ENCODE measurements at places on chromosomes 3 and 15.

DNA sequence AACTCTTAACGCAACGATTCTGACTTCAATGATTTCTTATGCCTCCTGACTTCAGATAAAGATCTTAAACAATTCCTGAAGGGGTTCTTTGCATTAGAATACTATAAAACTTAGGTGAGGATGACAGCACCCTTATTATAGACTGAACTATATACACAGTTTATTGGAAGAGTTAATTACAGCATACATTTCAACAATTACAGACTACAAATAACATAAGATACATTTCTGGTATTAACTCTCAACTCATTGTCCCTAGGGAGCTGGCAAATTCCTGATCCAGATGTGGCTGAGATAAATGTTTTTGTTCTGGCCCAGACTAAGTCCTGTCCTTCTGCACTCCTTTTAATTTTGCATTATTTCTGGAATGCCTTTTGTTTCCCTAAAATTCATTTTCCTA lies 155.5 kb upstream of the TMC3 start:
- DNase-seq = no peak

GRCh38 chr15:94231723-94232468 lies 535 bp downstream of the MCTP2 start:
- DNase-seq = no peak

DNA sequence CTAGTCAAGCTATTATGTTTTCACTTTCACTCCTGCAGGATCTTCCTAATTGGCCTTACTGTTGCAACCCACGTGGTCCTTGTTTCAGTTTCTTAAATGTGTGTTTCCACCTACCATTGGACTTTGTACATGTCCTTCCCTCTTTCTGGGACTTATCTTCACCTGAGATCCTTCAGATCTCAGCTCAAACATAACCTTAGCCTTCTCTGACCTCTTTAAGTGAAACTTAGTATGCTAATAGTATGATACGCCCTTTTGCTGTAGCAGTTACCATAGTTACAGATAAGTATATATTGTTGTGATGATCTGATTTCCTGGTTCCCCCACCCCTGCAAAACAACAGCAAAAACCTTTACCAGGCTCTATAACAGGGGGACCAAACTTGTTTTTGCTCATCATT lies 35.2 kb downstream of the U2SURP start:
- DNase-seq = no peak

DNA sequence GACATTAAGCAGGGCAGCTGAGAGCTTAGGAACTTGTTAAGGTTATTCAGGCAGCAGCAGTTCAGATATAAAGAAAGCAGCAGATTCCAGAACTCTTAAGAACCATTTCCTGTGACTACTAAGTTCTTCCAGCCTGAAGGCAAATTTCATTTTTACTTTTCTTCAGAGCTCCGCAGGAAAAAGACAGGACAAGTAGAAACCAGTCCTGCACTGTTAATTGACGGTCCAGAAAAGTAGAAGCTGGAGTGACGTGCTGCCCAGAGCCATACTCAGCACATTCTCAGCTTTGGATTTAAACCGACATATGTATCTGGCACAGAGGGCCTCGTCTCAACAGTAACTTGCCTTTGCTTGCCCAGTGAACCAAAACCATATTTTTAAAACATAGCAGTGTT lies 219.4 kb upstream of the STRIT1 start:
- no peak for DNase-seq

- DNase-seq = peak; percentile 44
Observed at GRCh38 chr15:78195735-78196201, 38.6 kb downstream of the ACSBG1 start.

- no peak for DNase-seq
Observed at GRCh38 chr3:126433496-126434263, 39.0 kb downstream of the CFAP100 start.

GRCh38 chr3:123361071-123361470 lies 87.8 kb downstream of the ADCY5 start:
- no peak for DNase-seq

DNA sequence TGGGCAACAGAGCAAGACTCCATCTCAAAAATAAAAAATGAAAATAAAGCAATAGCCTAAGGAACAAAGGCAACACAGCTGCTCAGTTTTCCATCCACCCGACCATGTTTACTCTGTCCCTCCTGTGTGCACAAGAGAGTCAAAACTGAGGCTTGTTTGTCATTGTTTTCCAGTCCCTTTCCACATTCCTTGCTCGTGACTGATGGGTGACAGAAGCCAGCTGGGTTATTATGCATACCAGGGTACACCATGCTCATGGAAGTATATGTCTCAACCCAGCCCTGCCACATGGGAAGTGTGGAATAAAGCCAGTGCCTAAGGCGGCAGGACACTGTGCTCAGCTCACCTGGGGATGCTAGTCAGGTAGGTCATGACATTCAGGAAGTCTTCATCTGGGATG lies 49.5 kb downstream of the MCF2L2 start:
- DNase-seq = no peak

- no peak for DNase-seq
Observed at GRCh38 chr3:138943724-138944653, 2.9 kb downstream of the FOXL2 start.

GRCh38 chr3:42747581-42747980 lies 25.5 kb downstream of the CCDC13 start:
- DNase-seq = no peak

- no peak for DNase-seq
Observed at GRCh38 chr3:197427021-197427420, 128.6 kb upstream of the DLG1 start.

GRCh38 chr15:40691737-40692136 lies 3.2 kb upstream of the RAD51 start:
- no peak for DNase-seq

DNA sequence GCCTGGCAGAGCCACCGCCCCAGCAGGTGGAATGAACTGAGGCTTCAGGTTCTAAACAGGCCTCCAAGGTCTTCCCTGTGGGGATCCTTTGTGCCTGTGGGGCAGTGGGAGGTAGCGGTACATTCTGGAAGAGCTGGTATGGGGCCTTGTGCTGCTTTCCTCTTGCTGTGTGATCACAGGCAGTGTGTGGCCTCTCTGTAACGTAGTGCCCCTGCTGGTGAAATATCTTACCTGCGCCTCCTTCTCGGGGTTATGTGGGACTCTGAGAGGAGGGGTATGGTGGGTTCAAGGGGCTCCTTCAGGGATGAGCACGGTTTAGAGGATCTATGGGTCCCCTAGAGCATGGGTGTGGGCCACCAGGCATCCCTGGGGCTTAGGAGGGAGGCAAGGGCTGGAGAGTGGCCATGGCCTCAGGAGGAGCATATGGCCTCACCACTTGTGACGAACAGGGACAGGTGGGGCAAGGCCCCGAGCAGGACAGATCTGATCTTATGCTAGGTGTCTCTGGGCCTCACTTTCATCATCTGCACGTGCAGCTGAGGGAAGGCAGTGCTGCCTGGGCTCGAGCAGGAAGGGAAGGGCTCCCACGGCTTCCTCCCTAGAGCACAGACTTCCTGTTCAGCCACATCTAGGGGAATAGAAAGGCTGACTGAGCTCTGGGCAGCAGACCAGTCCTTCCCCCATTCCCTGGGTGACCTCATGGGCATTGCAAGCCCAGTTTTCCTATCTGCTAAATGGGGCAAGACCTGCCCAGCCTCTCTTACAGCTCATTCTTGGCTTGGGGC lies 1.9 kb upstream of the ALS2CL start:
- peak; percentile 42 for DNase-seq

GRCh38 chr3:126018545-126018944 lies 49.6 kb downstream of the ROPN1B start:
- no peak for DNase-seq

DNA sequence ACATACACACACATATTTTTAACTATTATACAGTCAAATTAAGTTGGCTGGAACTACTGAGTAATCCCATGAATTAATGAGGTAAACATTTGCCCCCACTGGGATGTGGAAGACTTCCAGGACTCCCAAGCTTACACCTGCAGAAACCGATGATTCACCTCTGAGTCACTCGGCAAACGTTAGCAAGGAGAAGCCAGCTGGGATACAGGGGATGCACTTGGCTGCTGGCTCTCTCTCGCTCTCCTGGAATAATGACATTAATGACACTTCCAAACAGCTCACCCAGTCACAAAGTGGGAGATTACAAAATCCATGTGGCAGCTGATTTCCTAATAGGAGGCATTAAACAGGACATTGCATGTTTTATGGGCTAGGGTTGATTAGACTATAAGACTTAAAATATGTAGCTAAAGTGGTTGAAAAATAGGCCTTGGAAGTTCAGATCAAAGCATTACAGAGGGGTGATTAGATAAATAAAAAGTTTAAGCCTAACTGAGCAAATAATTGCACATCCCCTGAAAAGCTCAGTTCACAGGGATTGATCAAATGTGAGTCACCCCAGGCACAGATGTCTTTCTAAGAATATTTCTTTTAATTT lies 500.9 kb downstream of the SOX2 start:
- DNase-seq = no peak

DNA sequence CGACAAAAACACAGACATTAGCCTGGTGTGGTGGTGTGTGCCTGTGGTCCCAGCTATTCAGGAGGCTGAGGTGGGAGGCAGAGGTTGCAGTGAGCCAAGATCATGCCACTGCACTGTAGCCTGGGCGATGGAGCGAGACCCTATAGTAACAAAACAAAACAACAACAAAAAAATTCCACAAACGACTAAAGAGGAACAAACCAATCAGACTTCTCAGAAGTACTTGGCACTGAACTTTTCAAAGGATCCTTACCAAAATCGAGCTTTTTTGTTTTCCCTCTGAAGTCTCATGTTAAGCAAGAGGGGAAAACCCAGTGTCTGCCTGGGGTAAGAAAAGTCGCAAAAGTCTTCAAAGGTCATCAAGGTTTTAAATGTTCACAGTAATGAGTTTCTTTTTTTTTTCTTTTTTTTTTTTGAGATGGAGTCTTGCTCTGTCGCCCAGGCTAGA lies 30.1 kb upstream of the TFRC start:
- peak; percentile 64 for DNase-seq

DNA sequence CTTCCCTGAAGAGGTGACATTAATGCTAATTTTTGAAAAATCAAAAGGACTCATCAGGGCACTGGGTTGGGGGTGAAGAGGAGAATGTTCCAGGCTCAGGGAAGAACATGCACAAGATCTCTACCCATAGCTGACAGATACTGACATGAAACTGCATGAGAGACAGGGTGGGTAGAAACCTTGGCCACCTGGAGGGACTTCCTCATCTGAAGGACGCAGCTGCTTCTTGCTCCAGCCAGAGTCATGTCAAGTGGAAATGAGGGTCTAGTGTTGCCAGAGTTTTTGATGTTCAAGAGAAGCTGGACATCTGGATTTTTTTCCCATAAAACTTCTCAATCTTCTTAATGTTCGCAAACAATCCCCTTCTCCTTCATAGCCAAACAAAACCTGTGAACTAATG lies 29.7 kb downstream of the AMOTL2 start:
- DNase-seq = no peak

DNA sequence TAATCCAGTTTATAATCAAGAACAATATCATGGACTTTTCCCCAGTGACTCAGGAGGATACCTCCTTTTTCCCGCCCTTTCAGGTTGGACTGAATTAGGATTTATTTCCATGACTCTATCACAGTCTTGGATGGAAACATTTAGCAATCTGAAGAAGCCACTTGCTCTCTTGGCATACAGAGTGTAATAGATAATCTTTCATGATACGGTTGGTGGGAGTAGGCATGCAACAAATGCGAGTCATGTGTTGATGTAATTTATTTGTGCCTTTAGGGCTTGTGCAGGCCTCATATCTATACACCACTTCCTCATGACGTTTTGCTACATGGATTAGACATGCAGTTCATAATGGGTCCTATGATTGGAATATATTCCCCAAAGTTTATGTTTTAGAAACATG lies 54.2 kb upstream of the MCTP2 start:
- no peak for DNase-seq

- DNase-seq = no peak
Observed at GRCh38 chr3:32387512-32387911, 4.1 kb upstream of the CMTM7 start.

DNA sequence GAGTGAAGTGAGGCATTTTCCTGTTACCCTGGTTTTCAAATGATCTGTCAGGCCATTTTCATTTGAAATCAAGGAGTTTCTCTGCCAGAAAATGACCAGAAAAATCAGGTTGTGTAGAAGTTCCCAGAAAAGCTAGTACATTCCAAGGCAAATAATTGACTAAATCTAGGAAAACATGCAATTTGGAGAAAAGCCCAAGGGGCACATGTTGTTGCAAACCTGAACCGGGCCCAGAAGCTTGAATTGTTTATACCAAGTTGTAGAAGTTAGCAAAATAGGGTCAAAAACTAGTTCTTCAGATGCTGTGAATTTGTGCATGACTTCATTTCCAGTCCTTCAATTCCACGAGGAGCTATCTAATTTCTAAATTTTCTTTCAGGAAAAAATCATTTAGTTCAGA lies 31.0 kb downstream of the TRIM42 start:
- no peak for DNase-seq

DNA sequence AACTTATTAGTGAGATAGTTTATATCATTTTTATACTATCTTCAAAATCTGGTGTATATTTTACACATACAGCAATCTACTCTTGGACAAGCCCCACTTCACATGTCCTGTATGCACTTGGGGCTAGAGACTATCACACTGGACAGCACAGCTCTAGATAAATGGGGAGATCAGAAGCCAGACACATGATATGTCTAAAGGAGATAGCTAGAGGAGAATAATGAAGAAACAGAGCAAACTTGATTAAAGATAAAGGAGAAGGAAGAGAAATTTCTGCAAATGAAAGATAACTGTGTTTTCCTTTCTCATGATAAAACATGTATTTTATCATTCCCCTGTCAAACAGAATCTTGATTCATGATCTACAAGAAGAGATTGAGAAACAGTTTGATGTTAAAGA lies 13.0 kb downstream of the CPA3 start:
- no peak for DNase-seq

GRCh38 chr3:21893242-21893641 lies 142.2 kb upstream of the ZNF385D start:
- no peak for DNase-seq

DNA sequence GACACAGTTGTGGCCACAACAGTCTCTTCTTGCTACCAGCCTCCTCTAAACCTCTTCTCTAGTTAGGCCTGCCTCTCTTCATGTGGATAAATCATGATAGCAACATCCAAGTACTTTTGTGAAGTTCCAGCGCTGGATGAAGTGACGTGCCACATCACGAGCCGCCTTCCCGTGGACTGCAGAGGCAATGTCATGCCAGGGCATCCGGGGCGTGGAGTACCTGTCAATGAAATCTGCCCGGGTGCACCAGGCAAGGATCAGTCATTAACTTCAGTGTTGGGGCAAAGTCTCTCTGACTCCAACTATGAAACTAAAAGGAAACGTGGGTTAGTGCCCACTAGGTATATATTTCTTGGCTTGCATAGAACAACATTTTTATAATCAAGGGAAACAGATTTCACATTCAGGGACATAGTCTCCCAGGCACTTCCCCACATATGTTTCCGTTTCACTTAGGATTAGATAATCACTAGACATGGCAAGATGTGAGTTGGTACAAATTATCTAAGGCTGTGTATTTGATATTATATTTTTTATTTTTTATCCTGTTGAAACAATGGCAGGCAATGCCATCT lies 133.6 kb downstream of the PLD1 start:
- DNase-seq = no peak

DNA sequence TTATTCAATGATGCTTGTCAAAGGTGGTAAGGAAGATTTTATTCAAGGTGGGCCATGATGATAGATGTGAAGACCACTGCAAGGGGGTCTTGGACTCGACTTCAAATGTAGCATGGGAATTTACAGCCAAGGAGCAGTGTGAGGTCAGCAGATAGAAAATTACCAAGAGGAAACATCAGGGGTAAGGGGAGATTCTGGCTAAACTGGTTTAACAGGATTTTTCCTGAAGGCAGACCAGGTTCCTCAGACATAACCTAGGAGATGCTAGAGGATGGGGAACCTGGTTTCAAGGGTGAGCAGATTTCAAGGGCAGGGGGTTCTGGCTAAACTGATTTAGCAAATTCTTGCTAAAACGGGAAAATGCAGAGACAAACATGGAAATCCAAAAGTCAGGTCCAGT lies 464.9 kb downstream of the TAFA4 start:
- no peak for DNase-seq

All from activated CD4-positive, alpha-beta T cell treated with anti-CD3 and anti-CD28 coated beads, Interleukin-2, Interleukin-4, amounts not matched to agents 100 ng/mL and 50 ng/mL, durations not matched to agents 16 hours and 8 hours (primary cell).